Activated T-helper 1 cell treated with Interleukin-2 at 50 U/mL for 16 hours (primary cell): ENCODE measurements at places on chromosomes 16 and 17.

DNA sequence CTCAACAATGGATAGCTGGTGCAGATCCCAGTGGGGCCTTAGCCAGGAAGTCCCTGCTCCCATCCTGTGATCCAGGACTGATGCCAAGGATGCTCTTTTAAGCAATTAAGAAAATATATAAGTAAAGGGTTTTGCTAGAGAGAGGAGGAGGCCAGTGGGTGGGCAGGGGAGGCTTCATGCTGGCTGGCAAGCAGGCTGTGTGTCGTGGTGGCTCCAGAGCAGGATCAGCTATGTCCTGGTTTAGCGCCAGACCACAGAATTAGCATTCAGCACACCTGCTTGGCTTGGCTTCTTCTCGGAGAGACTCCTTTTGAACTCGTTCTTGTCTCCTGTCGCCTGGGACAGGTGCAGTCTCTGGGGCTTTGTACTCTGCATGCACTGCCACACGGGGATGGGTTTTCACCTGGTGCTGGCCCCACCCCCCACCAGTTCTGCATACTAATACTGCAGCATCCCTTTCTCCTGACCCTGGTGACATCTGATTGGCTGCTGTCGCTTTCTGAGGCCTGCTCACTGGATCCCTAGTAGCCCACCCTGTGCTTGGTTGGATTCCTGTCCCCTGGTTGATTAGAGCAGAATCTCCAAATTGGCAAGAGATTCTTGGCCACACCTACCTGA, 66.1 kb downstream of the PLD6 start:
- no peak for DNase-seq

GRCh38 chr17:75861927-75862317, 6.8 kb upstream of the WBP2 start:
- no peak for DNase-seq

DNA sequence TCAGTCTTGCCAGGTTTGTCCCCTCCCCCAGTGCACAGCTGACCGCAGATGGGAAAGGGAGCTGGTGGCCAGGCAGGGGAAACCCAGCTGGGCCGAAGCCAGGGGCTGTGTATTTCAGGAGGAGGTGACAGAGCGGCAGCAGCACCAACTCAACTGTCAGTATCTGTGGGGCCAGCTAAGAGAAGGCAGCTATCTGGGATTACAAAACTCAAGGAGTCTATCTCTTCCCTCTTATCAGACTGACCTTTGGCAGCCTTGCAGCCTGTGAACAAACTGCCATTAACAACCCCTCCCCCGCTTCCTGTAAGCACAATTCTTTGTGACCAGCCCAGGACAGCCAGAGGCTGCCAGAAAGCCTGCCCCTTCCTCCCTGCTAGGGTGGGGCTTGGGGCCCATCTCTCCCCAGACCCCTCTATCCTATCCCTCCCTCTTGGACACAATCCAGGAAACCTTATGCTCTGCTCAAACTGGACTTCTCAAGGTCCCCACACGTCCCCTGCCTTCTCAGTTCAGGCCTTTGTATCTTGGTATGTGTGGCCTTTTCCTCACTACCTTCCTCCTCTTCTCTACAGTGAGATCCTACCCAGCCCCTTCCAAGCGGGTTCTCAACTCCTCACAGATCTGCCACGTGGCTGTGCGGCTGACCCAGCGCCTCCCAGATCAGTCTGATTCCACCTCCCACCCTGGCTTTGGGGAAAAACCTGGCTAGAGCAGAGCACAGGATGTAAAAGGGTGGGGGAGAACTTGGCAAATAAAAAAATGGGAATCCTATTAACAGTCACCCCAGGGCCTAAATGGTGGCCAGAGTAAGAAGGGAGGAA, 10.5 kb downstream of the ST3GAL2 start:
- DNase-seq: no peak

DNA sequence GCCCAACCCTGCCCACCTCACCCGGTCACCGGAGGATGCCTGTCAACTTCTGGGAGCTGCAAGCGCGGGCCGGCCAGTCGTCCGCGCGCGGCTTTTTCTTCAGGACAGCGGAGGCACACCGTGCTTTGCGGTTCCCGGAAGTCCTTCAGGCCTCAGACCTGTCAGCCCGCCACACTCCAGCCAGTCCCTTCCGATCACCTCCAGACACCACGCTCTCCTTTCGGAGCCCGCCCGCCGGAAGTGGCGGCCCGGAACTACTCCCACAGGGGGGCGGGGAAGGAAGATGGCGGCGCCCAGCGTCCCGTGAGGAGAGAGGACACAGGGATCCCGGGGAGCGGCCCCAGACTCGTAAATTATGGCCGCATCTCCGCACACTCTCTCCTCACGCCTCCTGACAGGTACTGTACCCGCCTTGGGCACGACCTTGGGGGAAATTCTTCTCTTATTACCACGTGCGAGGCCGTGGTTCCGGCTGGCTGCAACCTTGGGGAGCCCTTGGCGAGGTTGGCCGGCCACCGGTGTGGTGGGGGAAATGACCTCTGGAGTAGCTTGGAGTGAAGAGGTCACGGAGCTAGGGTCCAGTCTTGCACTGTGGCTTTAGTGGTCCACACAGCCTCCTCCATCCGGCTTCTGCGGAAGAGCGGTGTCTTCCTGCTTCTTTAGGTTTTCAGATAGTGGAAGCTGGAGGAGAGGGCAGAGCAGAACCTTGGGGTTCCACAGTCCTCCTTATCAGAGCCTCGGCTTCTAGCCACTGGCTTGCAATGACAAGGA, at the start of gene COX10:
TSS of gene COX10 (plus strand) at position 254 of the 771 bp plus-strand sequence. CDS start at position 356, 102 bp downstream.
- peak; percentile 76 for DNase-seq

- no peak for DNase-seq
Measured at GRCh38 chr16:3119701-3120408, 7.5 kb downstream of the ZNF205 start.

- DNase-seq: no peak
Measured at GRCh38 chr16:27217256-27217655, 13.9 kb downstream of the KDM8 start.

DNA sequence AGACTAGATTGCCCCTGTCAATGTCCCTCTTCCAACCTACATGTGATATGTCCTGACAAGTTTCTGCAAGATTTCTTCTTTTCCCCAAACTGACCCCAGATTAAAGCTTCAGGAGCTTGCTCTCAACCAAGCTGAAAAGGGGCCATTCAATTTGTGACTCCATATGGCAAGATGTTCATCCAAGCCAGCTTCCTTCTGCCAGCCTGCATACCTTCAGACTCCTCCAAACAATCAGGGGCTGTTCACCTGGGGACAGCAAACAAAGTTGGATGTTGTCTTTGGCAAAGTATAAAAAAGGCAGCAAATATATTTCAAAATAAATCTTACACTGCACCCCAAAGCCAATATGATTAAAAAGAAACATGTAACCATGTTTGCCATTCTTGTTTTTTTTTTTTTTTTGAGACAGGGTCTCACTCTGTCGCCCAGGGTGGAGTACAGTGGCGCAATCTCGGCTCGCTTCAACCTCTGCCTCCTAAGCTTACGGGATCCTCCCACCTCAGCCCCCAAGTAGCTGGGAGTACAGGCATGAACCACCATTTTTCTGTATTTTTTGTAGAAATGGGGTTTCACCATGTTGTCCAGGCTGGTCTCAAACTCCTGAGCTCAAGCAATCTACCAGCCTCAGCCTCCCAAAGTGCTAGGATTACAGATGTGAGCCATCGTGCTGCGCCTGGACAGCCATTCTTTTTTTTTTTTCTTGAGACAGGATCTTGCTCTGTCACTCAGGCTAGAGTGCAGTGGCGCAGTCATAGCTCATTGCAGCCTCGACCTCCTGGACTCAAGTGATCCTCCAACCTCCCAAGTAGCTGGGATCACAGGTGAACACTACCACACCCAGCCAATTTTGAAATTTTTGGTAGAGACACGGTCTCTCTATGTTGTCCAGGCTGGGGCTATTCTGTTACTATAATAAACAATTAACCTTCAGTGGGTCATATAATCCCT, 50.0 kb upstream of the AKAP1 start:
- no peak for DNase-seq

- no peak for DNase-seq
Measured at GRCh38 chr17:44927696-44928095, 12.4 kb upstream of the GFAP start.

GRCh38 chr16:49335828-49336227, 37.8 kb upstream of the C16orf78 start:
- DNase-seq: no peak

DNA sequence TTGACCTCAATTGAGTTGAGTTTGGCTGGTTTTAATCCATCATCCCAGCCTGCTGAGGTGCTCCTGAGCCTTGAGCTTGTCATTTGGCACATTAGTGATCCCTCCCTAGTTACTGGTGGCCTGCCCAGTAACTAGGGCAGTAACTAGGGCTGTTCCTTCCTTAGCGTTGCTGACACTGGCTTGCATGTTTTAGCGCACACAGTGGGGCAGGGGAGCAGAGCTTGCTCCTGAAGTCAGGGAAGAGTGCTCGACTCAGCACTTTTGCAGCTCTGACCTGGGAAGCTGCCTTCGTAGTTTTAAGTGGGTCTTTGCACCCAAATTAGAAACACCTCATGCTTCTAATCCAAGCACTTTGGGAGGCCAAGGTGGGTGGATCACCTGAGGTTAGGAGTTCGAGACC, 15.7 kb downstream of the CCDC42 start:
- no peak for DNase-seq

DNA sequence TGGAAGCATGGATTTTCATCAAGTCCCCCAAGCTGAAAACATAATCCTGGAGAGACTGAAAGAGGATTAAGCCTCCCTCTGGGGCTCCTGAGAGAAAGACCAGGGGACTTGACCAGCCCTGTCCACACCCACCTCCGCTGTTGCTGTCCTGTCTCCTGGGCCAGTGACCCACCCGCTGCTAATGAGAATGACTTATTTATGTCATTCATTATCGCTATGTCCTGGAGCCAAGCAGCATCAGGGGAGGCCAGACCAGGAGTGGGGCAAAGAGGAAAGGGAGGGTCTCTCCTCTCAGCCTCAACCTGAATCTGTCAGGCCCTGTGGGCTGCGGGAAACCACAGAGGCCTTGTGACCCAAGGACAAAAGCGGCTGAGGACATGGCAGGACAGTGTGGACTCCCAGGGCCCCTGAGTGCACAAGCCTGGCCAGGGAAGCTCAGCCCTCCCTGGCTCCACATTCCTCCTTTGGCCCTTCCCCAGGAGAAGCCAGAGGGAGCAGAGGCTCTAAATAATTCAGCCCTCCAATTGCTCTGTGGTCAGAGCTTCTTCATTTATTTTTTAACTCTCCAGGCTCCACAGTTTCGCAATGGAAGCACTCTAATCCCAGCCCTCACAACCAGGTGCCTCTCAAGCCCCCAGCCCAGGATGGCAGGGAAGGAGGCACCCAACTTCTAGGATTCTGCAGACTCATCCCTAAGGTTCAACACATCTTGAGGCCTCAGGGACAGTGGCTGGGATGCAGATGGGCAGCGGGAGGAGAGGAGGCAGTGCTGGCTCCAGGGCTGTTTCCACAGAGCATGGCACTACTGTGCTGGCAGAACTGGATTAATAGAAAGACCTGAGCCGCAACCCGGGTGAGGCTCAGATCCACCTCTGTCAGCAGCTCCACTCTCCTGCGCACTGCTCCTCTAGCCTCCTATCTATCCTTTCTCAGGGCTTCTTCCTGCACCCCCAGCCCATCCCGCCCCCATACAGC, 19.1 kb downstream of the CUEDC1 start:
- DNase-seq: no peak

DNA sequence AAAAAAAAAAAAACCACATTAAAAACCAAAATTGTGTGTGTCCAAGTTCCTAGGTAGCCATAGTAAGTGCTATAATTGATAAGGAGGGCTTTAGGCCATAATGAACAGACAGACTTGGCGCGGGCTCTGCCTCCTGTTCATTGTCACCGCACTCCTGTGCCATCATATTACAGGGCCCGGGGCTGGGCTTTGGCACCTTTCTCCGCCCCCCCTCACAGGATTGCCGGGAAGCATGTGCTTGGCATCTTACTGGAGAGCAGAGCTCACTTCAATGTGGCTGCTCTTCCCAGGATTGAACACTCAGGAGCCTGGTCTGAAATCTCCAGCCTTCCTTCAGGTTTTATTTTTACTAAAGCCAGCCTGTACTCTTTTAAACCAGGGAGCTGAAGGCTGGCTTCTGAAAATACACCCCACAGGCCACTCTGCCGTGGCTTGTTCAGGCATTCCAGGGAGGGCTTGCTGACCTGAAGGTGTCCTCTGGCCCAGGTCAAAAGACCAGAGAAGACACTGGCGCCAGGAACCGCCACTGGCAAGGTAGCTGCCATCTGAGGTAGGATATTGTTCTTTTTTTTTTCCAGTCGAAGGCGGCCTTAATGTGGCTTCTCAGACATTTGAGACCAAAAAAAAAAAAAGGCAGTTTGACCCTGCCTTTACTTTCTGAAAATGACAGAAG, 39.3 kb downstream of the DHRS7B start:
- no peak for DNase-seq

DNA sequence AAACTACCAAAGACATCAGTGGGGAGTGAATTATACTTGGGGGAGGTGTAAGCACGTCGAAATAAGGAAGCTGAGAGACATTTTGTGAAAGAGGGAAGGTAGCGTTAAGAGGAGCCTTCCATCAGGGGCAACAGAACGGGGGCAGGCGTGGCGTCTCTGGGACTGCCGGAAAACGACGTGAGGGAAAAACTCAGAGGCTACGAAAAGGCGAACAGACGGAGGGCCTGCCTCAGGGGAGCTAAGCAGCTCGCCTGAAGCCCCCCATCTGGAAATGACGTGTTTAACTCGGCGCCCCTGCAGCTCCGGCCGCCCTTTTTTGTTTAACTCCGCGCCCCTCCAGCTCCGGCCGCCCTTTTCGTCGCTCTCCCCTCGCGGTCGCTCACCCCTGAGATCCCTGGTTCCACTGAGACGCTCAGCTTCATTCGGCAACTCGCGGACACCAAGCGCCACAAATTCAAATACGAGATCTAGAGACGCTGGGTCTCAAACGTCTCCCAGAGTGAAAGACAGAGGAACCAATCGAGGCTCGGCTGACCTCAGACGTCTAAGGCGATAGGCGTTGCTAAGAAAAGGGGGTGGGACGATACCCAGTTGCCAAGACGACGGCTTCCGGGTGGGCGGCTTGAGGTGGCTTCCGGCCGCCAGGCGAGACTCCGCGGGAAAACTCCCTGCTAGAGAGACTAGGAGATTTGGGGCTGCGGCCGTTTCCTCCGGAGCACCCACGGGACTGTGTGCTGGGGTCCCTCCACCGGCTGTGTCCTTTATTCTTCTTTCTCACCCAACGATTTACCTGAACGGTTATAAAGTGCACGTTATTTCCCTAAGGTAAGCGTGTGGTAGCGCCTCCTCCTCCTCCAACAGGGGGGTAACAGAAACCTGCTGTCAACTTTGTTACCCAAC, 383.2 kb downstream of the ZFHX3 start:
- peak; percentile 83 for DNase-seq

DNA sequence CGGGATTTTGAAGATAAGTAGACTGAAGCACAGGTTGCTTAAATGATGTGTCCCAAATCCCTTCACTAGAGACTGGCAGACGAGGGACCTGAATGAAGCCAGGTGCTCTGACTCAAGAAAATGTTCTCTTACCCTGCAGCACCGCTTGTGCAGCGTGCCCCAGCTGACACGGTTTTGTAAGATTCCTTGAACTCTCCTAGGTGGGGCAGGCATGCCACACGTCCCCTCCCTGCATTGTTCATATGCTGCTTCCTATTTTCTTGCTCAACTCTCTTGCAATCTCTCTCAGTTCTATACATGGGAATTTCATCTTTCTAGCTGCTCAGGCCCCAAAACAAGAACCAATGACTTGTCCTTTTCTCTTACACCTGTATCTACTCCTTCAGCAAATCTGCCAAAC, 22.1 kb upstream of the HNF1B start:
- no peak for DNase-seq
